Activated CD4-positive, alpha-beta T cell treated with anti-CD3 and anti-CD28 coated beads for 4 hours (primary cell): ENCODE measurements at places on chromosomes 16 and 17.

GRCh38 chr17:66953630-66954020, 10.9 kb upstream of the CACNG4 start:
- no peak for DNase-seq

- DNase-seq: no peak
These were observed 48.7 kb downstream of the SF3B3 start for GRCh38 chr16:70572050-70572925.

- no peak for DNase-seq
These were observed 14.6 kb upstream of the PITPNA start for GRCh38 chr17:1577182-1577581.

- peak; percentile 65 for DNase-seq
These were observed 15.2 kb upstream of the SSTR5 start for GRCh38 chr16:1057252-1057932.

- DNase-seq: no peak
These were observed 7.9 kb downstream of the TIMM22 start for GRCh38 chr17:1004769-1005295.

DNA sequence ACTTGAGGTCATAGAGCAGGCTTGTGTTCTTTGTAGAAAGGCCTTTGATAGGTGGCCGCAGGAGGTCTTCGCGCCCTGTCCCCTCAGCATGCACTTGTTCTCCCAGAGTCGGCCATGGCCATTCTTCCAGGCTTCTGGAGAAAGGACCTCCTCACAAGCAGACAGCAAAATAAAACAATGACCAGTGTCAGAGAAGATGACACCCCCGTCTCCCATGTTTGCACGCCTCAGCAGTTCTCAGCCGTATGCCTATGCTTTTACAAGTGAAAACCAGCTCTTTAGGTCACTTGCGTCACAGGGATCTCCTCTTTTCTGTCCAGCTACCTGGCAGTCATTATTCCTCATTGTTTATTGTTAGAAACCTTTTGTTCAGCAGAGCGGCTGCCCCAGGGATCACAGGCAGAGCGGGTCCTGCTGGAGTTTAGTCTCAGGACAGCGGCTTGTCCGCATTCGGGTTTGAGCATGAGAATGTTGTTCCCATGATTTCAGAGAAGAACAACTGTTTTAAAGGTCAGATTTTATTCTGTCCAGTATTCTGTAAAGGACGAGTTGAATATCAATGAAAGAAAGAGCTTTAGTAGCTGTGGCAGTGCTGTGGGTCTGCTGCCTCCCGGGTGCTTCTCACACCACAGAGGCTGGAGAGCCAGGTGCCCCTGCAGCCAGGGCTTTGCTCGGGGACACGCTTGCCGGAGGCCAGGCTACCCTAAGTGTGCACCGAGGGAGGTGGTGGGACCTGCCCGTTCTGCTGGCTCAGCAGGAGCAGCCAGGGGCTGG, 123.9 kb downstream of the RPTOR start:
- DNase-seq: no peak

- no peak for DNase-seq
These were observed 3.5 kb upstream of the DLX4 start for GRCh38 chr17:49965524-49965909.

DNA sequence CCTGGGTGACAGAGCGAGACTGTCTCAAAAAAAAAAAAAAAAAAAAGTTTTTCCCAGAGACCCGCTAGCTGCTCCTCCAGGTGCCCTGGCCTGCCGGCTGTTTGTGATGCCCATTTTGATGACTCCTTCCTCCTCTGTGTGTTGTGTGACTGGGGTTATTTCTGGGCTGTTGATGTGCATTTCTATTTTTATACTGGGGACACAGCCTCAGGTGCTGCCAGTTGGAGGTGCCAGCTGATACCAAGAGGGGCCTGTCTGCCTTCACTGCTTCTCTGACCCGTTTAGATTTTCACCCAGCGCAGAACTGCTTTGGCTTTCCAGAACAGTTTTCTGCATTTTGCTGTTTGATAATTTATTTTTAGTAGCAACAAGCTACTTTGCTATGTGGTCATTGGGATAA, 6.7 kb downstream of the PLA2G15 start:
- no peak for DNase-seq

DNA sequence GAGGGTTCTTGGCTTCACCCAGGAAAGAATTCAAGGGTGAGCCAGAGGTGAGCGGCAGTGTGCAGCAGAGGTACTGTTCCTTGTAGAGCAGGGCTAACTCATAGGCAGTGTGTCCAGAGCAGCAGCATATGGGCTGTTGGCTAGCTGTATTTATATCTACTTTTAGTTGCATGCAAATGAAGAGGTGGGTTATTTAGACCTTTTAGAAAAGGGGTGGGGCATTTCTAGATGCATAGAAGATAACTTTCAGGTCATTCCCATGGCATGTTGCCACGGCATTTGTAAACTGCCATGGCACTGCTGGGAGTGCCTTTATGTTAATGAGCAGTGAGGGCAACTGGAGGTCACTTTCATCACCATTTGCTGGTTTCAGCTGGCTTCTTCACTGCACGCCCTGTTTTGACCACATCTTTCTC, 141.0 kb downstream of the STX8 start:
- DNase-seq: no peak

- DNase-seq: no peak
These were observed 9.1 kb downstream of the NEUROD2 start for GRCh38 chr17:39598630-39599003.

- DNase-seq: no peak
These were observed 44.7 kb downstream of the FZD2 start for GRCh38 chr17:44601973-44602372.

DNA sequence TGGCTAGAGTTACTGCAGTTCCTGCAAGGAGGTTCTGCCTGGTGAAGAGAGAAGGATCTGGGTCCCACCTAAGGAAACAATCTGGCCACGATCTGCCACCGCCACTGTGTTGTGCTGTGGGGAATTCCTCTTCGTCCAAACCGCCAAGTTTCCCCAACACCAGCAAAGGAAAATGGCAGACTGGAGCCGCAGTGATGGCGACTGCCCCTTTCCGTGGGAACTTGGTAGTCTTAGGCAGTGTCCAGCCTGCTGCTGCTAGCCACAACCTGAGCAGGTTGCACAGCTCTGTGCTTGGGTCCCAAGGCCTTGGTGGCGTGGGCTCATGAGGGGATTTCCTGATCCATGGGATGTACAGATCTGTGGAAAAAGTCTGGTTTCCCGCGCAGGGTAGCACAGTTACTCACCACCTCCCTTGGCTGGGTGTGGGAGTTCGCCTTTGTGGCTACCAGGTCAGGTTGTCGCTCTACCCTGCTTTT, 28.6 kb downstream of the NFATC3 start:
- no peak for DNase-seq

- DNase-seq: peak; percentile 90
These were observed at the start of gene AMDHD2 for GRCh38 chr16:2520097-2520783. Gene AMDHD2, plus strand, starts transcription at chr16:2520371. Its CDS starts 88 bp downstream, at chr16:2520459.

DNA sequence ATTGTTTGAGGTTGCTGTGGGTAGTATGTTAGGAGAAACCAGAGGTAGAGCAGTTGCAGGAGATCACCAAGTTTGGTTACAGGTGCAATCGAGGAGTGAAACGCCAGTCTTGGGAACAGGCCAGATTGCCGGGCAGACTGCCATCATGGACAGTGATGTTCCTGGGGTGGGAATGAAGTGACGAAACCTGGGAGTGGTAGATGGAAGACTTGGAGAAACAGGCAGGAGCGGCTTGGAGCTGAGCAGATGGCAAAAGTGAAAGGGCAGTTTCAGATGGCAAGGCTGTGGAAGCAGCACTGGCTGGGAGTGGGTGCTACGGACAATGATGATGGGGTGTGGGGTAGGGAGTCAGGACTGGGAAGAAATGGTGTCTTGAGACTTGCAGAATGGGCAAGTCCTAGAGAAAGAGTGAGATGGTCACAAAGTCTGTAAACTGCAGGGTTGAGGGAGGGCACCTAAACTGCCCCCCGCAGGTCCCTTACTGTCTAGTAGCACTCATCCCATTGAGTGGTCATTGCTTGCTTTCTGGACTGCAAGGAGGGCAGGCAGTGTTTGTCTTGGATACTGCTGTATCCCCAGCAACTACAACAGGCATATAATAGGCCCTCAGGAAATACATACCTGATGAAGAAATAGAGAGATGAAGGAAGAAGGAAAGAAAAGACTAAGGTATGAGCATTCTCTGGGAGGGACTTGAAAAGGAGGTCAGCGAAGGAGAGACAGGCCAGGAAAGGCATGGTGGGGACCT, 29.5 kb upstream of the ULK2 start:
- no peak for DNase-seq

DNA sequence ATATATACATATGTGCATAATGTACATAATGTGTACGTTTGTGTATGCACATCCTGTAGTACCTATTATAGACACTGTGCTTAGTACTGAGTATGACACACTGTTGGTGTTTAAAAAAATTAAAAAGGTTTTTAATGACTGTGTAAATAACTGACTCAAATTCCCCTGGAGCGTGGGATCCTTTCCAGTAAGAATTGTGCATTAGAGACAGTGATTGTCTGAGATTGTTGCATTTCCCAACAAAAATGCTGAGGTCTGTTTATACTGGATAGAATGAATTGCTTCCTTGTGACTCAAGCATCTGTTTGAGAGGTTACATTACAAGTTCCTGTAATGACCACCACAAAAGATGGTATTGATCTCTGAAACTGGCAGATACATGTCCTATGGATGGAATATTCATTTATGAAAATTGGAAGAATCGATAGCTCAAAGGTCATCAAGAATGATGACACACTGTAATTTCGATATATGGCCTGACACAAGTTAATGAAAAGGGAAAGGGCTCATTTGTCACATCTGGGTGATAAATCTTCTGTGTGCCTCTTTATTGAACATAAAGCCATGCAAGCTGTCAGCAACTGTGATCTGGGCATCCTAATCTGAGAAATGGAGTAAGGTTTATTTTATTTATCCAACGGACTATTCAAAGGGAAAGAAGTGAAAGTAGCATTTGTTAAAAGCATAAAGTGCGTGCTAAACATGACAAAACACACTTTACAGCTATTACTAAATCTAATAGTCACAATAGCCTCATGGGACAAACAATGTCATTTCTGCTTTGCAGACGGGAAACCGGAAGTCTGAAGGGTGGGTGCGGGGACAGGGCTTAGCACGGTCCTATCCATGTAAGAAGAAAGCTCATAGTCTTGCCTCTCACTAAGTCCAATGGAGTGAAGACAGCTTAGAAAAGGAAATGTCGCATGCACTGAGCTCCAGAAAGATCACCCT, 228.8 kb downstream of the CDH11 start:
- no peak for DNase-seq

DNA sequence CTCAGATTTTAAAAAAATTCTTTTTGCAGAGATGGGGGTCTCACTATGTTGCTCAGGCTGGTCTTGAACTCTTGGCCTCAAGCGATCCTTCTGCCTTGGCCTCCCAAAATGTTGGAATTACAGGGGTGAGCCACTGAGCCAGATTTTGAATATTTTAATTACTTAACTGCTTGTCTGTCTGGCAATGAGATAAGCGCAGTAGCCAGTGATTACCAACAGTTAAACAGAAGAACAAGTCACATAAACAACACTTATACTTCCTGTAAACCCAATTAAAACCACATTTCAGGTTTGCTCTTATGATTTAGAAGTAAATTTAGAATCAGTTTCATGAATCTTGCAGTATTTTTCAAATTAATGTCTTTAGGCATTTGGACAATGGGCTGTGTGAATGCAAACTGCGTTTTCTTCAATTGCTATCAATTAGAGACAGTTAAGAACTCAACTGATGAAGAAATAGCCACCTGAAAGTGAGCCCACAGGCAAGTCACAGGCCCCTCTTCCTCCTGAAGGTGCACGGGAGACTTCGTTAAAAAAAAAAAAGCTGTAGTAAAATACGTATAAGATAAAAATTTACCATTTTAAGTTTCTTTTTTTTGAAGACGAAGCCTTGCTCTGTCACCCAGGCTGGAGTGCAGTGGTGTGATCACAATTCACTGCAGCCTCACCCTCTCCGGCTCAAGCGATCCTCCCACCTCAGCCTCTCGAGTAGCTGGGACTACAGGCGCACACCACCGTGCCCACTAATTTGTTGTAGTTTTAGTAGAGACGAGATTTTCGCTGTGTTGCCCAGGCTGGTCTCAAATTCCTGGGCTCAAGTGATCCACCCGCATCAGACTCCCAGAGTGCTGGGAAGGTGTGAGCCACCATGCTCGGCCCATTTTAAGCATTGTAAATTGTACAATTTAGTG, 73.0 kb downstream of the PITPNC1 start:
- DNase-seq: no peak

- DNase-seq: no peak
These were observed 173.0 kb upstream of the GOT2 start for GRCh38 chr16:58906981-58907715.

- peak; percentile 74 for DNase-seq
These were observed 5.4 kb downstream of the NAT9 start for GRCh38 chr17:74770498-74771318.

- DNase-seq: no peak
These were observed 74.8 kb downstream of the HS3ST2 start for GRCh38 chr16:22888791-22889190.

DNA sequence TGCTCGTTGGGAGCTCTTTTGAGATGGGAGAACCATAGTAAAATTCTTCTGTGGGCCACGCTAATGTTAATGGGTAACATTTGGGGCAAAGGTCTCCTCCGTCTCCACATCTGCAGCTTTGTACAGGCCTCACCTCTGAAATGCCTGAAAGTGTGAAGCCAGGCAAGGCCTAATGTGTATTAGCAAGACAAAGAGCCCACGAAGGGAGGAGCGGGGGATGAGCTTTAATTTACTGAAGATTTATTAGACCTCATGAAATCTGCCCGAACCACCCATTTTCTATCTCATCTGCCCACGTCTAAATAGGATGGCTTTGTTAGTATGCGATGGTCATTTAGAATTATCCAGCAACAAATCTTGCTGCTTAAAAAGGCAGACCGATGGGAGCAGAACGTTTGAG, 408.9 kb downstream of the PMP22 start:
- no peak for DNase-seq

DNA sequence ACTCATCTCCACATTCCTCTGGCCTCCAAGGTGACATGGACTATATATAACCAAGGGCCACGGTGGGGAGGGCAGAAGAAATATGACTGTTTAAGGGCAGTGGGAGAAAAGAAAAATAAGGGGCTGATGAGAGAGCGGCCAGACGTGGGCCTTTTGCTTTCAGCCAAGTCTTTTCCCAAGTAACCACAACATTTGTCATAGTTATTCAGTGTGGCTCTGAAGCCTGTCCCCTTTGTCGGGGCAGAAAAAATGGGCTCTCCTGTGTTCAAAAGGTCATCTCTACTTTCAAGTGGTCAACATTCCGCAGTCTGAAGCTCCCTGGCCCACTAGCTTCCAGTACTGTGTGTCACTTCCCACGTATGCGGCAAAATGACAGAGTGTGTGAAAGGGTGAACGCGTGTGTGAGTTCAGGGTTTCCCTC, 245.4 kb downstream of the NTN1 start:
- no peak for DNase-seq

- DNase-seq: no peak
These were observed 7.4 kb upstream of the CD300LD start for GRCh38 chr17:74599448-74599939.

GRCh38 chr17:6959700-6960099, 36.1 kb upstream of the ALOX12 start:
- no peak for DNase-seq

GRCh38 chr17:5272322-5272721, 9.8 kb upstream of the RABEP1 start:
- DNase-seq: no peak

GRCh38 chr16:78551487-78552085, 452.1 kb downstream of the WWOX start:
- no peak for DNase-seq

- DNase-seq: no peak
These were observed 85.6 kb downstream of the TTC19 start for GRCh38 chr17:16085066-16085699.

GRCh38 chr17:50560931-50561745, 623 bp downstream of the CACNA1G start:
- DNase-seq: no peak
